ENCODE measurements at places on chromosomes 11 and 22.
A peak's percentile ranks its signal among the peaks of the same experiment; 100 is the strongest.

- DNase-seq: no peak
Observed at GRCh38 chr11:120061761-120062560, 76.0 kb downstream of the TRIM29 start.

GRCh38 chr11:62839050-62839945 is at the start of gene WDR74:
TSS of gene WDR74 (minus strand) at chr11:62839590. CDS start at chr11:62839570, 20 bp downstream.
- peak; percentile 80 for DNase-seq

- DNase-seq: no peak
Observed at GRCh38 chr11:1645357-1645821, 15.8 kb downstream of the KRTAP5-5 start.

- DNase-seq: no peak
Observed at GRCh38 chr22:41976070-41976901, 7.0 kb downstream of the SEPTIN3 start.

GRCh38 chr11:66933531-66933930 is 24.7 kb downstream of the PC start:
- DNase-seq: no peak

DNA sequence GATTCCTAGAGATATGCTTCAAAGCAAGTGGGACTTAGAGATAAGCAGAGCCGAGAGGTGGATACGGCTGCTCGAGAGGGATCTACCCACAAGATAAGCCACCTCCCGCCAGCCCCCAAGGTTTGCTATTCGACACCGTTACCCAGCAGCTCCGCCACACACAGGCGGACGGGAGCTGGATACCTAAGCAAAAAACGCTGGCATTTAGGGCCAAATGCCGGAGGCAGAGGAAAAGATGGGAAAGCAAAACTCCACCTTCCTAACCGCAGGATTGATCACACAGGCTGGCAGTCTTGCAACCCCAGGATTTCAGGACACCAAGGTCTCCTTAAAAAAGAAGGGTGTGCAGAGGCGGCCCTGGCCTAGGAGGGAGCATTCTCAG is 709 bp downstream of the FTH1 start:
- no peak for DNase-seq

DNA sequence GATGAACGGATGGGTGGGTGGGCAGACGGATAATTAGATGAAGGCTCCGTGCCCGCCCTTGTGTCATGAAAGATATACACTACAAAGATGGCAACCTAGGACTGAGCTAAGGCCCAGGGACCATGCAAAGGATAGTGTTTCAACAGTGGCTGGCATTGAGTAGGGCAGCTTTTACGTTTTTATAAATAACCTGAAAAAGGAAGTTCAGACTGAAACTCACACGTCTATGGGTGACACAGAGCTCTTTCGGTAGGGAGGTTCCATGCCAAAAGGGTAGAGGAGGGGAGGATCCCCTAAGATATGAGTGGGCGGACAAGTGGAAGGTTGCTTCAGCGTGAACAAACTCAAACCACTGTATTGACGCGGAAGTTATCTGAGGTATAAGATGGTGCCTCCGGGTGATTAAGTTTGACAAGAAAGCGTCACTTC is 90.5 kb downstream of the UBASH3B start:
- no peak for DNase-seq

DNA sequence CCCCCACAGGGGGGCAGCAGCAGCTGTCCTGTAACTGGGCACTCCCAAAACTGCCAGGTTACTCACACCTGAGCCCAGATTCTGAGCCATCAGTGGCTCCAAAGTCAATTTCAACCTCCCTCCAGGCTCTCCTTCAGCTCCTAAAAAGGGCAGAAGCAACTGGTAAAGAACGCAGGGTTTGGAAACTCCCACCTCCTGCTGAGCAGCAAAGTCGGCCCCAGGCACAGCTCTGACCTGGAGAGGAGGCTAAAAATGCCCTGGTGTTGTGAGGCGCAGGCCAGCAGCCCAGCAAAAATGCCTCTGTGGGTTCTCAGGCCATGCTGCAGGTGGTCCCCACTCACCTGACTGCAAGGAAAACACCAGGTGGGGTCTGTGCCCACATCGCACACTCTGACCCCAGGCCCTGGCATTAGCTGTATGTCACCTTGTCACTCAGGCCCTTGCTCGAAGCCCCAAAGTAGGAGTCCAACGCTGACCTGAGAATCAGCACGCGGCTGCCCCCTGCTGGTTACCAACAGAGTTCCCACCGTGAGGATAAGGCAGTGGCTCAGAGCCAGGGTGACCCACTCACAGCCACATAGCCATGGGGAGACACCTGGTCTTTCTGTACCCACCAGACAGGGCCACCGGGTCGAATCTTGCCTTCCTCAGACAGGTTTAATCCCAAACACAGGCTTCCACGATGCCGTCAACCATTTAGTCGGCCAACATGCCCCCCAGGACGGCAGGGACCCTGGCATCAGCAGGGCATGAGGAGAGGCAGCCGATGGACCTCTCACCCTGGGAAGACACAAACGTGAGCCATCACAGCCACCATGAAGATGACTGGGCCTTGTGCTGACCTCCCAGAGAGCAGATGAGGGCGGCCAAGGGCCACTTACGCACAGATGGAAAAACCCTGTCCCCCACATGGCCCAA is 11.1 kb downstream of the POLR3H start:
- peak; percentile 13 for DNase-seq

GRCh38 chr11:131465746-131466145 is 95.3 kb downstream of the NTM start:
- no peak for DNase-seq

Measured in stimulated activated CD8-positive, alpha-beta memory T cell treated with anti-CD3 and anti-CD28 coated beads, Interleukin-7, amount 100 ng/mL, for 1 hour (primary cell).